ENCODE measurements at places on chromosomes 2 and 18.

- no peak for DNase-seq
Observed at GRCh38 chr2:206341396-206341795, 66.9 kb downstream of the ZDBF2 start.

DNA sequence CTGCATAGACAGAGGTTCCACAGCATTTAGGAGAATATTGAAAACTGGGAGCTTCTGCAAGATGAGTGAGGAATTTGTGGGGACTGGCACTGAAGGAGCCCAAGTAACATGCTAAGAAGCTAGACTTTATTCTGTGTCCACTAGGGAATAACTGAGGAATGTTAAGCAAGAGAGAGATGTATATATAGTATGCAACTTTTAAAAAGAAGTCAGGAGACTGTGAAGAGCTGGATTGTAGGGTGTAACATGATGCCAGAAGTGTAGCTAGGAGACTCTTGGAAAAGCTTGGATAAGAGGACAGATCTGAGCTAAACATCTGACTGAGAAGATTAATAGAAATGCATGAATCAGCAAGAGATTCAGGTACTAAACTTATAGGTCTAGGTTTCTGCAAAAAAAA lies 270.6 kb upstream of the MMADHC start:
- DNase-seq = no peak

DNA sequence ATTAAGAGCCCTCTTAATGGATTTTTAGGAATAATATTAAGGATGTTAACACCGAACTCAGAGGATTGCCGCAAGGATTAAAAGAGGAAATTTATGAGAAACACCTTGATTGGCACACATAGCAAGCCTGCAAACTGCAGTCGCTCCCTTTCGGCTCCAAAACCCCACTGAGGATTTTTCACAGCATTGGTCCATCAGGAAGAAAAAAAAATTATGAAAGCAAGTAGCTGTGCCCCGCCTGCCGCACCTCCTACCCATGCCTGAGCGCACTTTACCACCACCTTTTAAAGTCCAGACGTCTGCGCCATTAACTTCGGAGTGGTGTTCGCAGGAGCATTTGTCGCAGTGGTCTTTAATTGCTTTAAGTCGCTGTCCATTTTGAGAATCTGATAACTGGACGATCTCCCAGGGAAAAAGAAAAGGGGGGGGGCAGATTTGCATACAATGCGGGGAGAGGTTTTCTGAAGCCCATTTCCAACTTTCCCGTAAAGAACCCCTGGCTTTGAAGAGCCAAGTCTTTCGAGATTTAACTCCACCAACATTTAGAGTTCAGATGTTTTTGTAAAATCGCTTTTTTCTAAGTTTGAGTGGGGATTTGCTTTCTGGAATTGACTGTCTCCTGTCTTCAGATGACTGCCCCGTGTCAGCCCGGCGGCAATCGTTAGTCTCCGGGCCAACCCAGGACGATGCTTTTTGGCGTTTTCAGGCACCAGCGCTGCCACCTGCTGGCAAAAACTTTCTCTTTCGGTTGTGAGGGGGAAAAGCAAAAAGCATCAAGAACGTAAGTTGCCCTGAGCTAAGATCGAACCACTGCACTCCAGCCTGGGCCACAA lies 913 bp upstream of the TRABD2A start:
- peak; percentile 88 for DNase-seq

DNA sequence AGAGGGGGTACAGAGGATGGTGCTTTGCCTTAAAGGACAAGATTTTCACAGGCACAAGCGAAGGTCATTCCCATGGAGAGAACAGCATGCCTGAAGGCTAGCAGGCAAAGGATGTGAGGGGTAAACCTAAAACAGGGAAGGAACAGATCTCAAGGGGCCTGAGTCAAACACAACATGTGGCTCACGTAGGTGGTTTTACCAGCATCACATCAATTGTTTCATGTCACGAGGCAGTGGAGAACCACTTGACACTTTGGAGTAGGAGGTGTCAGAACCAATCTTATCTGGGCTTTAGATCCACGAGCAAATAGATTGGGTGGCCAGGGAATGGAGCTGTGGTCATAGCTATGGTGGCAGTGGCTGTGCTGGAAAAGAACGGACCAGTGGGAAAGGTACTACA lies 8.4 kb downstream of the COX5B start:
- DNase-seq = no peak

- no peak for DNase-seq
Observed at GRCh38 chr2:197088694-197089093, 162.2 kb upstream of the PGAP1 start.
